ENCODE measurements at places on chromosomes 3 and 15. TPM values are rescaled to one million over a fixed set of nuclear protein-coding genes. Genes with fewer than 3 reads are reported as not detected.

The TMC3 gene
- total RNA-seq: 0.16 TPM

GRCh38 chr3:151377768-151378385 lies 6.7 kb downstream of the P2RY12 start:
- no peaks in the 10 kb centered on the region for H3K36me3 ChIP-seq
- no peak overlapping the region for H3K4me3 ChIP-seq
- no peaks in the 10 kb centered on the region for H3K4me1 ChIP-seq
- H3K27ac ChIP-seq: no peak overlapping the region
- no peak for DNase-seq

- H3K4me1 ChIP-seq: no peaks in the 10 kb centered on the region
- no peaks in the 10 kb centered on the region for H3K27me3 ChIP-seq
Observed at GRCh38 chr3:188527389-188527788, 373.4 kb downstream of the LPP start.

- no peak overlapping the region for H3K4me3 ChIP-seq
- no peaks in the 10 kb centered on the region for H3K36me3 ChIP-seq
- DNase-seq: no peak
- peaks cover 21% of the 10 kb centered on the region for H3K4me1 ChIP-seq
- H3K27me3 ChIP-seq: no peaks in the 10 kb centered on the region
Observed at GRCh38 chr3:151538456-151539393, 77.9 kb upstream of the IGSF10 start.

- DNase-seq: no peak
- H3K4me1 ChIP-seq: peaks cover 6% of the 10 kb centered on the region
- no peaks in the 10 kb centered on the region for H3K27me3 ChIP-seq
- no peak overlapping the region for H3K27ac ChIP-seq
- no peak overlapping the region for H3K4me3 ChIP-seq
Observed at GRCh38 chr3:64655160-64655559, 32.6 kb downstream of the ADAMTS9 start.

- no peak for DNase-seq
- H3K36me3 ChIP-seq: no peaks in the 10 kb centered on the region
- H3K4me3 ChIP-seq: no peak overlapping the region
- H3K27me3 ChIP-seq: no peaks in the 10 kb centered on the region
- no peaks in the 10 kb centered on the region for H3K4me1 ChIP-seq
- H3K27ac ChIP-seq: no peak overlapping the region
Observed at GRCh38 chr3:122217901-122218300, 34.4 kb downstream of the CASR start.

GRCh38 chr3:117669774-117670173 lies 960.2 kb downstream of the TUSC7 start:
- no peak overlapping the region for H3K27ac ChIP-seq
- H3K27me3 ChIP-seq: no peaks in the 10 kb centered on the region
- no peak for DNase-seq
- no peaks in the 10 kb centered on the region for H3K4me1 ChIP-seq

DNA sequence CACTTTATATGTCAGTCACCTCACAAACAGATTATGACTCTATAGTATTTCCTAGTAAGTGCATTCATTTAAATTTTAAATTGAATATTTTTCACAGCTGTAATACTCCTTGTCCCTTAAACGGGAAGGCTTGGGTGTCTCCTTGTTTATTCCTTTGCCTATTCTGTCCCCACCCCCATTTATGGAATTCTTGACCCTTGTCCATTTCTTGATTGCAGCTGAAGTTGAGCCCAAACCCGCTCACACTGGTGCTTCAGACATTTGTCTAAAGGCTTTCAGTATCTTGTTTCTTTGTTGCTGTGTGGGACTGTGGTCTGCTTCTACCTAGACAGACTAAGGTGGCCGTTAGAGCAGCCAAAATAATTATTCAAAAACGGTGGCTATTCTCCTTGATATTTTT lies 449.7 kb downstream of the FOXP1 start:
- no peak overlapping the region for H3K27ac ChIP-seq
- H3K4me1 ChIP-seq: peaks cover 20% of the 10 kb centered on the region
- no peaks in the 10 kb centered on the region for H3K27me3 ChIP-seq
- DNase-seq: no peak
- no peak overlapping the region for H3K4me3 ChIP-seq
- no peaks in the 10 kb centered on the region for H3K36me3 ChIP-seq

DNA sequence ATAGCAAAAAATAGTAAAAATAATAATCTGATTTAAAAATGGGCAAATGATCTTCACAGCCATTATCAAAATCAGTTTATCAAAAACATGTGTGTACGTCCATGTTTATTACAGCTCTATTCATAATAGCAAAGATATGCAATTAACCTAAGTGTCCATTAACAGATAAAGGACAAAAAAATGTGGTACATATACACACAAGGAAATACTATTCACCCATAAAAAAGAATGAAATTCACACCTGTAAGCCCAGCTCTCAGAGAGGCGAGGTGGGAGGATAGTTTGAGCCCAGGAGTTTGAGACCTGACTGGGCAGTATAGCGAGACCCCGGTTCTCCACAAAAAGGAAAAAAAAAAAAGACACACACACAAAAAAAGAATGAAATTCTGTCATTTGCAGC lies 82.6 kb upstream of the PPIB start:
- no peak overlapping the region for H3K27ac ChIP-seq
- no peaks in the 10 kb centered on the region for H3K36me3 ChIP-seq
- H3K4me1 ChIP-seq: peaks cover 15% of the 10 kb centered on the region
- DNase-seq: no peak
- no peaks in the 10 kb centered on the region for H3K27me3 ChIP-seq
- H3K4me3 ChIP-seq: no peak overlapping the region

DNA sequence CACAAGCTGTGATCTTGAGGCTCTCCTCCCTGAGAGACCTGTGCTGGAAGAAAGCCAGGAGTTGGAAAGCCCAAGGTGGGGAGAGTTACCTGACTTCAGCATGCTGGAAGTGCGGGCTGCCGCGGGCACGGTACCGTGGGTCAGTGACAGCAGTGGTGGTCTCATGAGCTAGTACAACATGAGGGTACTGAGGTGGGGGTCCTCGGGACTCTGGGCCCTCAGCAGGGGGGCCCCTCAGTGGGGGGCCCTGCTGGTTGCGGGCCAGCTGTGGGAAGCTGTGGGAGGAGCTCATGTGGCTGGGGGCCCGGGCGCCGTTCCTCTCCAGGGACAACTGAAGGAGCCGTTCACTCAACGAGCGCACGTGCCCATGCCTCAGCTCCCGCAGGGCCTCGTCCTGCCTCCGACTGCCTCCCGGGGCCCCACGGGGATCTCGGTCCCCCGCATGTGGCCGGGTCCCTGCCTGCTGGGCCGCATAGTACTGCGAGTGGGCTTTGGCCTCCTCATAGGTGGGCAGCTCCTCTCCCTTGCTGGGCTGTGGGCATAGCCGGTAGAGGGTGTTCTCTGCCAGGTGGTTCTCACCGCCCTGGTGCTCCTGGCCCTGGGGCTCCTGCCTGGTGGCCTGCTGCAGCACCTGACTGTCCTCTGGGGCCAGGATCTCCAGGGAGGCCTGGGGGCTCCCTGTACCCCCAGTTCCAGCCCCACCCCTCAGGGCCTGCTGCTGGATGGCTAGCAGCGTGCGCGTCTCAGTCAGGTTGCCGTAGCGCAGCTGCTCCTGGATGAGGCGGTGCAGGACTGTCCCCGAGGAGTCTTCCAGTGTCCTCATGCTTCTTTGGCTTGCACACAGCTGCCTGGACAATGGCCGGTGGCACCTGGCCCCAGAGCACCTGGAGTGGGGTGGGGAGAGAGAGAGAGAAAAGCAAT lies 3.4 kb downstream of the AMOTL2 start:
- peaks cover 87% of the 10 kb centered on the region for H3K4me1 ChIP-seq
- H3K36me3 ChIP-seq: peaks cover 55% of the 10 kb centered on the region
- H3K27me3 ChIP-seq: no peaks in the 10 kb centered on the region
- H3K27ac ChIP-seq: peak overlapping the region; percentile 62
- no peak for DNase-seq

DNA sequence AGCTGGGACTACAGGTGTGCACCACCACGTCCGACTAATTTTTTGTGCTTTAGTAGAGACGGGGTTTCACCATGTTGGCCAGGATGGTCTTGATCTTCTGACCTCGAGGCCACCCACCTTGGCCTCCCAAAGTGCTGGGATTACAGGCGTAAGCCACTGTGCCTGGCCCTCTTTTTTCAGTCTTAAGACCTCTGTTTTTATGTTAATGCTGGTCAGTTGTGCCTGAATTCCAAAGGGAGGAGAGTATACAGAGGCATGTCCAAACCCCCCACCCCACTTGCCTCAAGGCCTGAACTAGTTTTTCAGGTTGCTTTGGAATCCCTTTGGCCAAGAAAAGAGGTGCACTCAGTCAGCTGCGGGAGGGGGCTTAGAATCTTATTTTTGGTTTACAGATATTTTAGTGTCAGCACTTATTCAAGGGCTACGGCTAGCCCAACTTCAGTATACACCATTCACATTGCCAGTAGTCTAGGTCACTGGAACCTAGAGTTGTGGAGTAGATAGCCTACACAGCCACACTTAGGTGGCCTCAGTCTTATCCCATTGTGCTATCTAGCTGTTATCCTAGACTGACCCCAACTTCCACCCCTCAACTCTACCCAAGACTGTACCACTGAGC lies 128.0 kb upstream of the TPM1 start:
- H3K4me1 ChIP-seq: no peaks in the 10 kb centered on the region
- H3K36me3 ChIP-seq: no peaks in the 10 kb centered on the region
- H3K27me3 ChIP-seq: no peaks in the 10 kb centered on the region
- no peak overlapping the region for H3K27ac ChIP-seq
- no peak for DNase-seq

DNA sequence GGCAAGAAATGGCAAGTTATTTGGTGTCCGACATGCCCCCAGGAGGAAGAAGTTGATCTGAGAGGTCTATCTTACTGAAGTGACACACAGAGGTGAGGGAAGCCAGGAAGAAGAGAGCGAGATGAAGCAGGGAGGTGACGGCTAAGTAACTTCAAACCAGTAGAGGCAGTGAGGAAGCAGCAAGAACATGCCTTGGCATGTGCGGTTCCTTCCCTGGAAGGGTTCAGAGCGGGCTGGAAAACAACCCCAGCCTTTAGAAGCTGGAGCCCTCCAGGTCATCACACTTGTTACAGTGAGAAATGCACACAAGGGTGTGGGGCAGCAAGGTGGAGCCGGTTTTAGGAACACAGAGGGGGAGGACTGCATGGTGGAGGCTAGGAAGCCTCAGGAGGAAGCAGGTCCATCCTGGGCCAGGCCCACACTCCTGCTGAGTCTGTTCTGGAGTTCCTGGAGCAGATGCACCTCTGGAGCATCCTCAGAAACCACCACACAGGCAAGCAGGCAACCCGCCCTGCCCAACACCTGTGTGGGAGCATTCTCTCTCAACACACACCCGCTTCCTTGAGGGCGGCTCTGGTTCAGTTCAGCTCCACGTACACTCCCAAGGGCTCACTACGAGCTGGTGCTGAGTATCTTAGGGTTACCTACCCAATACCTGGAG lies 47.1 kb downstream of the POC1A start:
- H3K27me3 ChIP-seq: no peaks in the 10 kb centered on the region
- H3K4me3 ChIP-seq: no peak overlapping the region
- H3K36me3 ChIP-seq: no peaks in the 10 kb centered on the region

- H3K27ac ChIP-seq: no peak overlapping the region
- no peak for DNase-seq
- H3K4me1 ChIP-seq: no peaks in the 10 kb centered on the region
- no peak overlapping the region for H3K4me3 ChIP-seq
- H3K36me3 ChIP-seq: no peaks in the 10 kb centered on the region
- H3K27me3 ChIP-seq: no peaks in the 10 kb centered on the region
Observed at GRCh38 chr3:107619549-107619948, 96.8 kb downstream of the BBX start.

DNA sequence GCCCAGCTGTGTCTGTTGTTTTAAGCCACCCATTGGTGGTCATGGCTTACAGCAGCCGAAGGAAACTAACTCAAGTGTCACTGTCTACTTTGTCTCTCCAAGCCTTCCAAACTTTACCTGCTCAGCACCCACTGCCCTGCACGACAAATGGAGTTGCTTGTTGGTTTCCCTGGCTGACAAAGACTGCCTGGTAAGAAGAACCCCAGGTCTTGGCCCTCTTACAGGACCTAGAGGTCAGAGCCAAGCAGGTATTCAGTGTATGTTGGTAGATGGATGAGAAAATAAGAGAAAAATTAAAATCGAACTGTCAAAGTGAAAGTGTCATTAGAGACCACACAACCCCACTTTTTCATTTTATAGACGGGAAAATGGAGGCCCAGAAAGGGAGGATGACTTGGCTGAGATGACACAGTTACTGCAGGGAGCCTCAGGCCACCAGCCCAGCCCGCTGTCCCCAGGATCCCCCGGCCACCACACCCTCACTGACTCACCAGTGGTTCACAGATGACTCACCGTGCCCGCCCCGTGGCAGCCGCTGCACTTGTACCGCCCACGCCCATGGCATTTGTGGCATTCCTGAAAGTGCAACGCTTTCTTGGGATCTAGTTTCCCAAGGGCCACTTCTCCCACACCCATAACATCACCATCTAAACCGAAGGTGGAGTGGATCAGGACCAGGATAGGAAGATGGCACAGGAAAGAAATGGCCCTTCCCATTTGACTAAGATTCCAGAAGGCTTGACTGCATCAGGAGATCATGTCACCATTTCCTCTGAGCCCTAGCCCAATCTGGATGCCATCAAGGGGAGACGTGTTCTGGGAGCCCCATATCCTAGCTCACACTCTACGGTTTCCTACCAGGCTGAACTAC lies 15.2 kb downstream of the SSUH2 start:
- peak; percentile 89 for DNase-seq
- no peak overlapping the region for H3K4me3 ChIP-seq
- peak overlapping the region; percentile 24 for H3K27ac ChIP-seq
- H3K27me3 ChIP-seq: no peaks in the 10 kb centered on the region
- no peaks in the 10 kb centered on the region for H3K36me3 ChIP-seq
- H3K4me1 ChIP-seq: peaks cover 25% of the 10 kb centered on the region

GRCh38 chr3:16484984-16485383 lies 28.5 kb downstream of the RFTN1 start:
- no peak overlapping the region for H3K4me3 ChIP-seq
- no peak for DNase-seq
- H3K27ac ChIP-seq: no peak overlapping the region
- H3K4me1 ChIP-seq: peaks cover 18% of the 10 kb centered on the region
- H3K36me3 ChIP-seq: no peaks in the 10 kb centered on the region
- no peaks in the 10 kb centered on the region for H3K27me3 ChIP-seq

GRCh38 chr3:12953201-12953995 lies 112.0 kb upstream of the RPL32 start:
- H3K27ac ChIP-seq: no peak overlapping the region
- peaks cover 89% of the 10 kb centered on the region for H3K4me1 ChIP-seq
- DNase-seq: no peak
- H3K36me3 ChIP-seq: no peaks in the 10 kb centered on the region
- H3K27me3 ChIP-seq: no peaks in the 10 kb centered on the region
- no peak overlapping the region for H3K4me3 ChIP-seq

GRCh38 chr3:198071602-198072287 lies 111.7 kb downstream of the LMLN start:
- no peaks in the 10 kb centered on the region for H3K36me3 ChIP-seq
- DNase-seq: no peak
- no peak overlapping the region for H3K27ac ChIP-seq
- peaks cover 59% of the 10 kb centered on the region for H3K27me3 ChIP-seq
- no peaks in the 10 kb centered on the region for H3K4me1 ChIP-seq

GRCh38 chr15:47796830-47797229 lies 79.5 kb downstream of the SEMA6D start:
- DNase-seq: no peak
- peaks cover 11% of the 10 kb centered on the region for H3K4me1 ChIP-seq
- no peaks in the 10 kb centered on the region for H3K36me3 ChIP-seq
- H3K27ac ChIP-seq: no peak overlapping the region
- no peak overlapping the region for H3K4me3 ChIP-seq

GRCh38 chr3:85709346-85709892 lies 750.6 kb downstream of the CADM2 start:
- H3K27me3 ChIP-seq: no peaks in the 10 kb centered on the region
- no peaks in the 10 kb centered on the region for H3K36me3 ChIP-seq
- H3K4me3 ChIP-seq: no peak overlapping the region
- no peak overlapping the region for H3K27ac ChIP-seq

GRCh38 chr3:186207515-186207914 lies 98.6 kb upstream of the ETV5 start:
- no peak for DNase-seq
- H3K27ac ChIP-seq: no peak overlapping the region
- no peaks in the 10 kb centered on the region for H3K27me3 ChIP-seq
- no peaks in the 10 kb centered on the region for H3K36me3 ChIP-seq
- peaks cover 26% of the 10 kb centered on the region for H3K4me1 ChIP-seq

Measured in suprapubic skin (tissue), 4 donors.